Stimulated activated CD8-positive, alpha-beta memory T cell treated with anti-CD3 and anti-CD28 coated beads, Interleukin-12 subunit alpha, Interleukin-12 subunit beta, amount 100 ng/mL, for 1 hour (primary cell): ENCODE measurements at places on chromosomes 16 and 17.
A peak's percentile ranks its signal among the peaks of the same experiment; 100 is the strongest.

DNA sequence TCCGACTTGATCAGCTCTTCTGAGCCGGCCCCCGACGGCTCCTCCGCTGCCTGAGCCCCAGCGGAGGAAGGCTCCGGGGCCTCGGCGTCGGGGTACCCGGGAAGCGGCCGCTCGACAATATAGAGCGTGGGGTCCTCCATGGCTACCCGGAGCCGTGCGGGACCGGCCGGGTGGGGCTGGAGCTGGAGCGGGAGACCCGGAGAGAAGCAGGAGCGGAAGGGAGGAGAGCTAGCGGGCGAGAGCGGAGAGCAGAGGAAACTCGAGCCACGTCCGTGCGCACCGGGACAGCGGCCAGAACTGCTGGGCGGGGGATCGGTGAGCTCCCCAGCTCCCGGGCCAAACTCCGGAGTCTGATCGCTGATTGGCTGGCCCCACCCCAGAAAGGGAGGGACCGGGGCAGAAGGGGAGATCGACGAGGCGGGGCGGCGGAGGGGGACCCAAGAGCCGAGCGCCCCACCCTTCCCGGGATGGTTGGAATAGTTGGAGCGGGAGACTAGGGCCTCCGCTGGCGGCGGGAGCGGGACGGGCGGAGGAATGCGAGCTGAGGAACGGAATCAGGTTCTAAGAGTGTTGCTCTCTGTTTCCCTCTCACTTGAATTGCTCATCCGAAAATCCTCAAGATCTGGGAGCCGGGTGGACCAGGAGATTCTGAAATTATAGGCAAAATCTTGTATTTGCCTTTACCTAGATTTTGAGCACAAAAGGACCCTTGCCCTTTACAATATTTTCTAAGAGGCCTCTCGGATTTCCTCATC is at the start of gene CAVIN1:
Gene CAVIN1 (minus strand): TSS at position 299 of the 755 bp plus-strand sequence. CDS start 159 bp downstream, at position 140.
- no peak for DNase-seq

DNA sequence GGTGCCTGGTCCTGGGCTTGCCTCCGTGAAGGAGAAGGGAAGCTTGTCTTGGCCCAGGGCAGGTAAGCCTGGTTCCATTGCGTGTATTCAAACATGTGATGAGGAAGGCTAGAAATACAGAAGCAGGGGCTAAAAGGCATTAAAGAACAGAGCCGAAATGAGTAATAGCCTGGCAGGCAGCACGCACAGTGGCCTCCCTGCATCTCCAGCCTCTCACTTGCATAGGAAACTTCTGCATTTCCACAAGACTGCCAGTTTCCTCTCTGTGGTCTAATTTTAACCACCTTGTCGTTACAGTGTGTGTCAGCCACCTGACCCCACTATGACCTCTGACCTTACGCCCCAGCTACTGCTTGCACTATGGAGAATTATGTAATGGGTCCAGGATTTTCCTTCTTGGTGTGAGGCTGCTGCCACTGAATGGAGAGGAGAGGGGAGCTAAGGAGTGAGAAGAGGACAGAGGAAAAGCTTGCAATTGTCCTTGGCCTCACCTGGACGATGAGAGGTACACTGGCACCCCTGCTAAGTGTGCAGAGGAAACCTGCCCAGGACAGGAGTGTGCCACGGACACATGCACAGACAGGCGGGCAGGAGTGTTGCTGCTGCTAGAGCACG is 32.8 kb downstream of the HIC1 start:
- DNase-seq: no peak

GRCh38 chr16:30032083-30032819 is 1.2 kb upstream of the TLCD3B start:
- DNase-seq: peak; percentile 28

- no peak for DNase-seq
Measured at GRCh38 chr17:55518510-55518909, 7.3 kb upstream of the SMIM36 start.

DNA sequence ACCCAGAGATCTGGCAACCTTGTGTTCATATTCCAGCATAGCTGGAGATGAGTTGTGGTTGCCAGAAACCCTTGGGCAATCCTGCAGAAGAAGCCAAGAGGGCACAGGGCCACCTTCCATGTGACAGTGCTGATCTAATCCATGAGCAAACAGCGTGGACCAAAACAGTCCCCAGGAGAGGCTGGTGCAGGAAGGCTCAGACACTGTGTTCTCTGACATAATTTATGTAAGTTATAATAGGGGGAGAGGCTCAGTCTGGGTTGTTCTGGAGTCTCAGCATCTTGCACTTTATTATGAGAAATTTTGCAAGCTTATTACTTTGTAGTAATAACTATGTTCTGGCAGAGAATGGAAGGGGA is 273.9 kb downstream of the HAPSTR1 start:
- no peak for DNase-seq

GRCh38 chr17:71107136-71107535 is 937.8 kb downstream of the KCNJ2 start:
- DNase-seq: no peak

GRCh38 chr17:80957461-80957941 is 34.1 kb upstream of the CHMP6 start:
- no peak for DNase-seq

GRCh38 chr17:75854881-75855309 is 240 bp downstream of the WBP2 start:
- DNase-seq: no peak

DNA sequence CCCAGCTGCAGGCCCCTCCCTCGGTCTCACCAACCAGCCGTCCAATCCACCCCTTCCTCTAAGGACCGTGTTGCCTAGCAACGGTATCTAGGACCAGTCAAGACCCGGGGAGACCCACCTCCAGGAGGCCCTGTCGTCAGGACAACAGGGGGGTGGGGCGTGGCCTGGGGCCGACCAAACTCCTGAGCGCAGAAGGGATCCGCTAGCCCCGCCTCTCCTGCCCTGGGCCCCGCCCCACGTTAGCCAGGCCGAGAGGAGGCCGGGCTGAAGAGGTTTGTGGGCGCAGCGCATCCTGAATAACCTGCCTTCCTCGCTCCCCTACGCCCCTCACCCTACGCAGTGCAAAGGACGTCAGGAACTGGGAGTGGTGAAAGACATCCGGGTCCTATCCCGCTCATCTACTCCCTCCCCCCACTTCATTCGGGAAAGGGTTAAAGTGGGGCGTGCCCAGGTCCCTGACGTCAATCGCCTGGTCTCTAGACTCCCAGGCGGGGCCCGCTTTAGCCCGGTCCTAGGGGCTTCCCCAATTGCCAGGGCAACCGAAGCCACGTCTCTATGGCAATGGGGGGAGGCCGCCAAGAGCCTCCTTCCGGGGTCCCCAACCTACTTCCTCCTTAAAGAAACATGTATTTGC is 14.7 kb downstream of the DLG4 start:
- DNase-seq: peak; percentile 90

DNA sequence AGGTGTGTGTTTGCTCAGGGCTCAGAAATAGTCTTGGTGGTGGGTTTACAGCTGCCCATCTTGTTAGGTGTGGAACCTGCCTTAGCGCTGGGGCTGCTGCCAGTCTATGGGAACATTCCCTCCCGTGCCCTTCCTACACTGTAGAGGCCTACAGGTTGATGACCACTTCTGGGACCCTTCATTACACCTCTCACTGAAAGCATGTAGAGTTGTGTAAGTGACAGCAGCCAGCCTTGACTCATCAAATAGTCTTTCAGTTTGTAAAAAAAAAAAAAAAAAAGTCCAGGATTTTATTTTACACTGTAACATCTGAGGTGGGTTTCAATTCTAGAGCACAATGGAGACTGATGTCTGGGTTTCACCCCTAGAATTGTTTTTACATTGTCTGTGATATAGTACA is 193.9 kb downstream of the SPECC1 start:
- DNase-seq: no peak

DNA sequence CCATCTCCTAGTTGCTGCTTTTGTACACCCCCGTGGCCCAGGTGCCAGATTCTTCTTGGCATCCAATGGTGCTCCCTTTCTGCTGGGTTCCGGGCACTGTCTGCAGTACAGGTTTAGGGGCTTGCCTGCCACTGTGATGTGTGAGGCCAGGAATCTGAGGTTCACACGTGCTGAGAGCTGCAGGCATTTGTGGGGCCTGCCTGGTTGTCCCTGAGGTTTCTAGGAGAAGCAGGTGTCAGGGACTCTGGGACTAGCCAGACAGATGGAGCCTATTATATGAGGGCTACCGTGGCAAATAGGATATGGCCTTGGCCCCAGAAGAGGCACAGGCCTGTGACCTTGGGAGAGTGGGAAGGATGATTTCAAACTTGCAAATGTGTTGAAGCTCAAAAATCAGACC is 29.3 kb downstream of the NDEL1 start:
- no peak for DNase-seq

- DNase-seq: no peak
Measured at GRCh38 chr17:33285413-33285812, 7.7 kb downstream of the ASIC2 start.
